Natural killer cell (primary cell): ENCODE measurements at places on chromosomes 16 and 17. TPM values are rescaled to one million over a fixed set of nuclear protein-coding genes. Genes with fewer than 3 reads are reported as not detected.

DNA sequence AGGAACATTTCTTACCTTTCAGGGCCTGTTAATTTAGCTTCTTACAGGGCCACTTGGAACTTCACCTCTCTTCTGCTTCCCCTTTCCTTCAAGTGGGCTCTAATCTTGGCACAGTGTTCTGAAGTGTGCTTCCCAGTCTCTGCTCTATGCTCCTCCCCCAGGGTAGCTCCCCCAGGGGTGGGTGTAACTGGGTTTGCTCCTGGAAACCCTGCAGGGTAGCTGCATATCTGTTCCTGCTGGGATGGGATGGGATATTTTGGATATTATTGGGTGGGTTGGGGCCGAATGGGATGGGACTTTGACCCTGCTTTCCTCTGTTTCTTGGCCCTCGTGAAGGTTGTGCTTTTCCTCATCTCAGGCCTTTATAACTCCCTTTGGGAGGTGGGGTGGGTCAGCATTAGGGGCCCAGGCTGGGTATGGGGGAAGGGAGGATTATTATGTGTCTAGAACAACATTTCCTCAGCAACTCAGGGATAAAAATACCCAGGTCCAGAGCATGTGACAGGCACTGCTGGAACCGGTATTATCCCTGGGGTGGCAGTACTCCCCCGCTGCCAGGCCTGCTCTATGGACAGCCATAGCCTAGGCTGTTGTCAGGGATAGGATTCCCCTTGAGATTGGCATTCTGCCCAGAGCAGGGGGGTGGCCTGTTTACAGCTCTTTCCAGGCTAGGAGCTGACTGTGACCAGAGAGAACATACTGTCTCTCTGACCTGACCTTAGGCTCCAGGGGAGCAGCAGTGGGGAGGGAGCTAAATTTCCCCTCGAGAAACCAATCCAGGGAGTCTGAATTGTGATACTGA, 5.0 kb downstream of the NFE2L1 start:
- DNase-seq, result no peak

GRCh38 chr16:28279006-28279405, 13.3 kb upstream of the SBK1 start:
- DNase-seq, result peak; percentile 54

CACNG1 gene
- total RNA-seq, result not detected

- no peak for DNase-seq
Measured at GRCh38 chr17:48179071-48179945, 71.7 kb downstream of the SNX11 start.

DNA sequence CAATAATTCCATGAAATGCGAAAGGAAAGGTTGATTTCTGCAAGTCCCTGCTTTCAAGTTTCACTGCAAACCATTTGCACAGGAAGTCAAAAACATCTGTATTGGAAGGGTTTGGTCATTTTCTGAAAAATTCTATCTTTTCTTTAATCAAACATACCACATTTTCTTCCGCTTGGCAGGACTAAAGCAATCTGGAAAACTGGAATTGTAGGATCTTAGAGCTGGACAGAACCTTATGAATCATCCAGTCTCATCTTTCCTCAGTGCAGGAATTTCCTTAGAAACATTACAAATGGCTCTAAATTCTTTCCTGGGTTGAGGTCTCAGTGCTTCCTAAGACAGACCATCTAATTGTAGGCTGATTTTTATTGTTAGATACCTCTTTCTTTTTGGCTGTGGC, 111.5 kb upstream of the ELAC2 start:
- no peak for DNase-seq

DNA sequence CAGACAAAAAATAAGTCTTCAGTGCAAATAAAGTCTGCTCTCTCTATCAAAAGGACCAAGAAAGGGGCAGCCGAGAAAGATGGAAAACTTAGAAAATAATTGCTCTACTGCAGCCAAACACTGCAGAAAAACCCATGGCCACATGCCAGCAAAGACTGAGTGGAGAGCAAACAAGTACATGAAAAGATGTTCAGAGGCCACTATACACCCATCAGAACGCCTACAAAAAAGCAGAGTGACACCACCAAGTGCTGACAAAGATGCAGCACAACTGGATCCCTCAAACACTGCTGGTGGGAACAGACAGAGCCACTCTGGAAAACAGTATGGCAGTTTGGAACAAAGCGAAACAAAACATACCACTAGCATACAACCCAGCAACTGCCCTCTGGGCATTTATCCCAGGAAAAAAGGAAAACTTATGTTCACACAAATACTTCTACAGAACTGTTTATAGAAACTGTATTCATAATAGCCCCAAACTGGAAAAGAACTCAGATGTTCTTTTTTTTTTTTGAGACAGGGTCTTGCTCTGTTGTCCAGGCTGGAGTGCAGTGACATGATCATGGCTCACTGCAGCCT, 36.7 kb downstream of the KIAA0753 start:
- no peak for DNase-seq

PRSS36 gene
- 2.1 TPM for total RNA-seq

DNA sequence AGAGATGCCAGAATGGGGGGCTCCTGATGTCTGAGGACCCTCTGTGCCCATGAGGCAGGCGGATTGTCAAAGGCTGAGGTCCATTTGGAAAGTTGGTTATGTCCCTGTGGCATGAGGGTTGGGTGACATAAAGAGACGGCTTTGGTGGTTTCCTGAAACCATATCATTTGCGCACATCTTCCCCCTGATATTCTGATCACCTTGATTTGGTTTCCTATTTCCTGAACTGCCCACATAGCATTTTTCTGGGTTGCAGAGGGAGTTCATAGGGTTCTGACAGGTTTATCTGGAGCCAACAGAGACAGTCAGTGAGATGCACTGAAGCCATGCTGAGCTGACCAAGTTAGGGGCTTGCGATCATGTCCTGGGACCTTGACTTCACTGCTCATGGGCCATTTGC, 15.7 kb upstream of the RNF222 start:
- DNase-seq, result peak; percentile 36

GRCh38 chr17:68320311-68320865, 29.1 kb downstream of the ARSG start:
- no peak for DNase-seq

DNA sequence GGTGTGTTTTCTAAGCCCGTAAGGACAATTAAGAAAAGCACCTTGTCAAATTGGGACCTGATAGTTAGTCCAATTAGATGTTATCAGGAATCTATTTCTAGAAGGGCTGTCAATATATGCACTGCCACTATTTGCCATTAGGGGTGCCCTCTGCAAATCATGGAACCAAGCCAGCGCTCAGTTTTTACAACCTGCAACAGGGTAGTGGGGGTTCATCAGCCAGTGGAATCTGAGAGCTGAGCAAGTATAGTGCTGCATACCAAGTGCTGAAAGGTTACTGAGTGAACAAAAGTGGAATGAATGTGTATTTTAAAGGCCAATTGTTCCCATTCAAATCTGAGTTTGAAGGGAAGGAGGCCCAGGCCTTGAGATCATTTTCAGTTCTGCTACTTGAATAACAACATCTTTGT, 10.4 kb downstream of the PRR11 start:
- peak; percentile 71 for DNase-seq

DNASE1 gene
- 29.9 TPM for total RNA-seq

OR1E2 gene
- not detected for total RNA-seq

DNA sequence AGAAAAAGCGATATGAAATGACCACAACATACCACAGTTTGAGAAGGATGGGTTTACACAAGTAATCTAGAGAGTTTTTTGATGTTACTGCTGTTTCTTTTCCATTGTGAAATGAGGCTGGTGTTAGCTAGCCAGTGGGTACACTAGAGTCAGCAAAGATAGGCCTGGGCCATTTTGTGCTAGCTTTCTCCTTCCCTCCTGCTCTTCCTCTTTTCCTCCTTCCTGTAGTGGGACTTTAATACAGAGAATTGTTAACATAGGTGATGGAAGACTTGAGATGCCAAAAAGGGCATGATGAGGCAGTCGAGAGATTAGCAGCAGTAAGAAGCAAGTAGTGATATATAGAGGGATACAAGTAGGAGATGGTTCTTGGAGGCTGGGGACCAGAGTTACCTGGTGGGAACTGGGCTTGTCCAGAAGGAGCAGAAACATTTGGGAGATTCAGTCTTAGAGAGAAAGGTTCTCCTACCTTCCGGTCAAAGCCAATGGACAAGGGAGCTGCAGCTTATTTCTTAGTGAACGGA, 7.7 kb downstream of the NSRP1 start:
- DNase-seq, result no peak

OR2C1 gene
- total RNA-seq, result not detected

DNA sequence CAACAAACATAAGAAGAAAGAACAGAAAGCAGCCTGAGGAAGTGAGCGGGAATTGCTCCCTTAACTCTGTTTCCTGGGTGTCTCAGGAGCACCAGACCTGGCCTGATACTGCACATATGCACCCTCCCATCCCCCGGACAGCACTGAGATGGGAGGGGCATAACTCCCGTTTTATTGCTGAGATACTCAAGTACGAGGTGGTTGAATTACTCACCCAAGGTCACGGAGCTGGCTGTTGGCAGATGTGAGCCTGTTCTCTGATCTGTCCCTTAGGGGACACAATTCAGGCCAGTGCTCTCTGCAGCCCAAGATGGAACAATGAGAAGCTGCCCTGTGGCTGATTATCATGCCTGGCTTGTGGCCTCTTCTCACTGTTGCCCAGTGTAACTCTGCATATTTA, 9.1 kb upstream of the MED9 start:
- DNase-seq, result no peak

GRCh38 chr17:46950997-46951621, 27.9 kb downstream of the RPRML start:
- no peak for DNase-seq

DNA sequence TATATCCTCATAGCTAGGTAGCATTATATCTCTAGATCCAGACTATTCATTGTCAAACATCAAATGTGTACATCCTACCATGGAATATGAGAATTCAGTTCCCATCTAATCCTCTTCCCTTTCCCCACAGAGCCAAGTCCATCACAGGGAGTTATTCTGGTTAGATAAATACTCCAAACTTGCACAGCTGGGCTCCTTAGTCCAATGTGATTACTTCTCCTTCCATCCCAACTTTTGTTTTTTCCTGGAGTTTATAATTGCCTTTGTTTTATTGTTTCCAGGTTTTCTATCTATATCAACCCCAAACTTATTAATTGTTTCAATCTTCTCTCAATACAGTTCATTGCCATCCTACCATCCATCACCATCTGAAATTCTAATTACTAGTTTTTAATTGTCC, 59.9 kb downstream of the MYH11 start:
- no peak for DNase-seq

GRCh38 chr17:10871914-10872313, 34.0 kb upstream of the PIRT start:
- no peak for DNase-seq

TMEM114 gene
- total RNA-seq, result not detected

CSH1 gene
- total RNA-seq, result not detected

KRT40 gene
- not detected for total RNA-seq

GRCh38 chr17:45946841-45947256, 52.2 kb upstream of the STH start:
- no peak for DNase-seq

GRCh38 chr16:81738783-81739496, 40.2 kb upstream of the PLCG2 start:
- no peak for DNase-seq

GRCh38 chr16:89476811-89477261, 13.5 kb downstream of the ANKRD11 start:
- DNase-seq, result no peak

DNA sequence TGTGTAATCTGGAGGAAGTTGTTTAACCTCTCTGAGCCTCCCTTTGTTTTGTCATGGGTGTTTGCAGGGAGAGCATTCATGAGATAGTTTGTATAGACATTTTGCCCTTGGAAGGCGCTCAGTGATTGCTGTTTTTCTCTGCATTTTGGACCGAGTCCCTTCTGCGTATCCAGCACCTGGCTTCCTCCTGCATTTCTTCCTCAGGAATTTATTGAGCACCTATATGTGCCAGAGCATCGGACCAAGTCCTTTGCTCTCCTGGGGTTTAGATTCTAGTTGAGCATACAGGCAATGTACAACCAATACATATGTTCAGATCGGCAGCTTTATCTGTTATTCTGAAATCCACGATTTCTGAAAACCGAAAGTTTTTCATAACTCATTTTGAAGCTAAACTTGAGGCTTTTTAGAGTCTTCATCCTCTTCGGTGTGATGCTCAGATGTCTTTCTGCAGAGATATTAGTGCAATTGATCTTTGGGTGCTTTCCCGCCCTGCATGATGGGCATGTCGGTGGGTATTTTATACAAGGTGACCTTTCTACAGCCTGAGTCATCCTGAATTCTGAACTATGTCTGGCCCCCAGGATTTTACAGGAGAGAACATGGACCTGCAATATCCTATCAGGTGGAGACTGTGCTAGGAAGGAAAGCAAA, 4.1 kb downstream of the IL4R start:
- DNase-seq, result peak; percentile 63

DNA sequence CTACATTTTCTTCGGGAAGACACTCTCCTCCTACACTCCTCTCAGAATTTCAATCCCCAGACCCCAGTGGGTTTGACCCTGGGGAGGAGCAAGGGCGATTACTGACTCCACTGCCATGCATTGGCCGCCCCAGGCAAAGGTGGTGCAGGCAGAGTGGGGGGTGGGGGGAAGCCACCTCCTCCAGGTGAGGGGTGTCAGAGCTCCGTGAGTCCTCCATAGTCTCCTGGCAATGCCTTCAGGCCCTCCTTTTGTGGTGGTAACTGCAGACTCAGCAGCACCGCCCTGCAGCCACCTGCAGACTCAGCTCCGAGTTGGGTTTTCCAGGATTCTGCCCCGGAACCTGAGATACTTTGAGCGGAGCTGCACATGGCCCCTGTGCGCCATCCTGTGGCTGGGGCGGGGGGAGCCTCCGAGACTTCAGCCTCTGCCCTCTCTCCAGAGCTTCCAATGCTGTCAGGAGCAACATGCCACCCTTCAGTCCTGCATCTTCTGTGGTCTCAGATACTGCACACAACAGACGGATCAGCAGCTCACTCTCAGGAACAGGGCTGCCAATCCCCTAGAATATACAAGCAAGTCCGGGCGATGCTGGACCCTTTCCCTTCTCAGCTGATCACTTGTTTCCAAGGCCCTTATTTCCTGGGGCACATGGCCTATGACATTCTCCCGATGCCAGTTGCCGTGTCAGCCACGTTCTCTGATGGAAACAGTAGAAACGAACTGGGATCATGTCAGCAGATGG, 2.4 kb upstream of the SLC47A2 start:
- no peak for DNase-seq

NFAT5 gene
- total RNA-seq, result 70.0 TPM

GRCh38 chr17:65977041-65977440, 214.9 kb downstream of the CEP112 start:
- no peak for DNase-seq
